ENCODE measurements at places on chromosomes 2 and 18.
A peak's percentile ranks its signal among the peaks of the same experiment; 100 is the strongest.

DNA sequence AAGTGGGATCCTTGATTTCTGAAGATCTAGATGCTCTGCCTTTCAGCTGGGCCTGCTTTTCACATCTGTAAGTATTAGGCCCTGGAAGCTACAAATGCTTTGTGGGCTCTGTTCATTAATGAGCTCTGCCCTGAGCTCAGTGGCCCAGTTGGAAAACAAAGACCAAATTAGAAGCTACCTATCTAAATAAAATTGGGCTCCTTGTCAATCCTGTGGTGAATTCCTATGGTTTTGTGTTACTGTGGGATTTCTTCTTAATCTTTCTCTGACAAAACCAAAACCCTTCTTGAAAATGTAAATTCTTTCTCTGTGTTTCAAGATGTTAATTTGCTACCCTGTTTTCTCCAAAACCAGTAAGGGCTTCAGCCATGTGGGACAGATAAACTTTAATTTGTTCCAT lies 219.0 kb upstream of the HS6ST1 start:
- DNase-seq = no peak

DNA sequence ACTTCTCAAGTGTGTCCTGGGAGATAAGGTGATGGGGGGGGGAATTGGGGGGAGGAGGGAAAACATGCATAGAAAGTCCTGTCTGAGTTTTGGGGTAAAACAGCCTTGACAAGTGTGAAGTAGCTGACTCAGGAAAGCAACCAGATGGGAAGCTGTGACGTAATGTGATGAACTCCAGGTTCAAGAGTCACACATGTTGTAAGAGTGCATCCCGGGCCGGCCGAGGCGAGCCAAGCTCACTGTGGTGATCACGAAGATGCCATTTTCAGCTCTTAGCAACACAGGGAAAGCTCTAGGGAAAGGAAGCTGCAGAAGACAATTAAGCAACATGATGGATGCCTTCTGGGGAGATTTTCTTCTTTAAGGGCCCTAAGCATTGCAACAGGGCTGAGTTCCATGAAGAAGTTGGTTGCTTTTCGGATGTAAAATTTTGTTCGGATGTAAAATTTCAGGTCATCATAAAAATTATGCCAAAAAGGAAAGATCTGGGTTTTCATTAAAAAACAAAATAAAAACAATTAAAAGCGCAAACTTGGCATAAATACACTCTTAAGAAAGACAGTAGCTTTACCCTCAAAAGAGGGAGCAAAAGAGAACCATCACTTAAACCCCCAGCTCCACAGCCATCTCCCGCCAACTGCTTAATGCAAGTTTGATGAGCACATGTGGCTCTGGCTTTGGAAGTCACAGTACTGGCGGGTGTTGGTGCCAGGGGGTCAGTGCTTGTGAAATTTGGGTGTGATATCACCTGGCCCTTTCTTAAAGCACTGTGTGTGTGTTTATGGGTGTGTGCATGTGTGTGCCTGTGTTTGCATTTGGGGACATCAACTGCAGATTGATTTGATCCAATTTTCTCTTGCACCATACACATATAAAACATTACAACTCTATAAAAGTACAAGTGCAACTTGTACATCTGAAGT lies 19.1 kb downstream of the SERTAD2 start:
- no peak for DNase-seq

- peak; percentile 87 for DNase-seq
These were observed 44.6 kb downstream of the HAUS1 start for GRCh38 chr18:46148810-46149209.

GRCh38 chr2:64720535-64721319 lies 67.0 kb upstream of the SERTAD2 start:
- no peak for DNase-seq

GRCh38 chr2:43138441-43138840 lies 88.0 kb downstream of the ZFP36L2 start:
- no peak for DNase-seq

DNA sequence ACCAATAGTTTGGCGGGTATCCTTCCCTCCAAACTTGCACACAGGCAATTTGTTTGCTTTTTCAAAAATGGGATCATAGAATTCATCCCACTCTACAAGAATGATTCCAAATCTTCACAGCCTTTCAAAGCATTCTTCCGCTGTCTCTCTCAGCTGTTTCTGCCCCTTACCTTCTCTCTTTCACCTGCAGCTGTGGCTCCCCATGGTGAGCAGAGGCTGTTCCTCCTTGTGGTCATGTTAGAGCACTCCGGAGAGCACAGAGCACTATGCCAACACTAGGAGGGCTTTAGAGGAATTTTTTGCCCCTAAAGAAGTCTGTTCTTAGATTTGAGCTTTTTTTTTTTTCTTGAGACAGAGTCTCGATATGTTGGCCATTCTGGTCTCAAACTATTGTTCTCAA lies 30.4 kb downstream of the MTHFD2 start:
- no peak for DNase-seq

DNA sequence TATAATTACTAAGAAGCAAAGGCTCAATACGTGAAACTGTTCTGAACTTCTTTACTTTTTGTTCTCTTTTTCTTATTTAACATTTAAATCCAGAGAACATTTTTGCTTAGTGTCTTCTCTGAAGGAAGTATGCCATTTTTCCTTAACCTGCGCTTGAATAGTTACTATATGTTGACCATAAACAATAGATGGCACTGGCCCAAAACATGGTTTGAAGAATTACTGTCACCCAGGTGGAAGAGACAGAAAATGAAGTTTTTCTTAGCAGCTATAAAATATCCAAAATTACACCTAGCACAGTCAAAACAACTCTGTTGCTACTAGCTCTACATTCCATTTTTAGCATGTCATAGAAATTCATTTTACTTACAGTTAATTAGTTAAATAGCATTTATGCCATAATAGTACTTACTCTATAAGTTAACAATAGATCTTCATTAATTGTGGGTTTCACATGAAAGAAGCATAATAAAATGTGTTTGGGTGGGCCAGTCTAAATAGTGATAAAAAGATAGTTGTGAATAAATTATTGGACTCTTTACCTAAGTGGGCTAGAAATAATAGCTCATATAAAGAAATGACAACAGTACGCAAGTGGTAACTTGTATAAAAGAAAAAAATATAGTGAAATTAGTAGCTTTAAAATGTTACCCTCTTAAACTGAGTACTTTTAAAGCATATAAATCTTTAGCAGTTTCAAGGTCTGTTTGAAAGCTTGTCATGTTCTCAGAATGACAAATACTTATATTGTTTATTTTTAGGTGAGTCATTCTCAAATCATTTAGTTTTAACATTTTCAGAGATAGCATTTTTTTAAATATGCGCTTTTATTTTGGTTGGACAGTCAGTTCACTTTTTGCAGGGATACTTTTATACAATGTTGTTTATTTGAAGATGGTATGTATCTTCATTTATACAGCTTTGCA lies 3.7 kb downstream of the ETAA1 start:
- DNase-seq = peak; percentile 60

- no peak for DNase-seq
These were observed 758 bp downstream of the LYPD1 start for GRCh38 chr2:132668987-132669907.

GRCh38 chr18:74682991-74683297 lies 85.3 kb downstream of the ZNF407 start:
- DNase-seq = peak; percentile 27

GRCh38 chr18:22952525-22952924 lies 19.4 kb downstream of the RBBP8 start:
- DNase-seq = no peak
